Stimulated activated CD4-positive, alpha-beta T cell treated with anti-CD3 and anti-CD28 coated beads, Interleukin-15, amount 100 ng/mL, for 1 hour (primary cell): ENCODE measurements at places on chromosomes 16 and 17.

DNA sequence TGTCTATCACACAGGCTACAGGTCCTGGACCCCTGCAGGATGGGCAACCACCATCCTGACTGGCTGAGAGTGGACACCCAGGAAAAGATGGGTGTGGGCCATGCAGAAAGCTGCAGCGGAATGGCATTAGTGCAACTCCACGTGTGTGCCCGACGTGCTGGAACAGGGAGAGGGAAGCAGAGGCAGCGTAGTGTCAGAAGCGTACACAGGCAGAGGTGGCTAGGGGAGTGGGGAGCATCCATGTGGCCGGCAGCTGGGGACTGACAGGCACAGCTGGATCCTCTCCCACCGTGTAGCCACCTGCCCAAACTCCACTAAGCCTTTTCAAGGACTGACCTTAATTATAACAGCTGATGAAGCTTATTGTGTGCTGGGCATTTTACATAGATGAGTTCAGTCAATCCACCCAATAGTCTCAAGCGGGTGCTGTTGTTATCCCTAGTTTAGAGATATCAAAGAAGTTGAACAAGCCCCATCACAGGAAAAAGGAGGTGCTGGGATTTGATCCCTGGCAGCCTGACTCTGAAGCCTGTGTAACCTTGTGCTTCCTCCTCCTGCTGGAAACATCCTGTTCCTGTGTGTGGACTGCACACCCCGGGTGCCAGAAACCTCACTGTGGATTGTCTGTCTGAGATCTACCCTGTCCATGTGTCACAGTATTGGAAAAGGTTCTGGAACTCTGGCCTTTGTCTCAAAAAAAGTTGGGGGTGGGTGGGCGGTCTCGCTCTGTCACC is 114.0 kb downstream of the PRKCA start:
- no peak for DNase-seq

- no peak for DNase-seq
These were observed 948 bp downstream of the UTP18 start for GRCh38 chr17:51261024-51261963.

DNA sequence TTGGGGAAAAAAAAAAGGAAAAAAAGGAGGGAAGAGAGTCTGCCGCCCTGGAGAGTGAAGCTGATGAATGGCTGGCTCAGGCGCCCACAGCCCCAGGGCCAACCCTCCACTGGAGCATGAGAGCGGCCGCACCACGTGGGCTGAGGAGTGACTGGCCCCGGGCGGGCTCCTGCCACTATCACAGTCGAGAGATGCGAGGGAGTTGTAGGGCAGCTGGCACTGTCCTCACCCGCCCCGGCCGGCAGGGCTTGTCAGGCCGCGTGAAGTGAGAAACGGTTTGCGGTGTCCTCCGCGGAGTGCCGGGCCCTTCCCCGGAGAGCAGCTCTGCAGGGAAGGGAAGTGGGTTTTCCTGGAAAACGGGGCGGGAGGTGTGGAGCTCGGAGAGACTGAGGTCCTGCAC is 45.9 kb downstream of the JPH3 start:
- no peak for DNase-seq

- DNase-seq, result no peak
These were observed 3.6 kb downstream of the CDC42EP4 start for GRCh38 chr17:73308017-73308823.

- no peak for DNase-seq
These were observed 20.0 kb downstream of the MXRA7 start for GRCh38 chr17:76690596-76691280.

GRCh38 chr17:39754161-39754957 is 16.6 kb downstream of the GRB7 start:
- peak; percentile 98 for DNase-seq

DNA sequence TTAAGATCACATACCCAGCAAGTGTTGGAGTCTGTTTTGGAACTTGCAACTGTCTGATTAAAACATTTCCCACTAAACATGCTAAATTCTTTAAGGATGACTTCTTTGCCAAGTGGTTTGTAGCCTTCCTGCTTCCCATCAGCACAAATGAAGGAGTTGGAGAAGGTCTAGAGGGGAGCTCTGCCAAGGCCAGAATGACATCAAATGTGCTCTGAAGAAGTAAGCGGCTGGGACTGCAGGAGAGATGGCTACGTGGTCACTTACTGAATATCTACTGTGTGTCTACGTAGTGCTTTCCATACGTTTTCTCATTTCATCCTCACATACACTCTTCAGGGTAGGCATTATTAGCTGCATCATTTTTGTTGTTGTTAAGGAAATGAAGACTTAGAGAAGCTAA is 135.7 kb upstream of the NLRP1 start:
- DNase-seq, result no peak

GRCh38 chr17:28482551-28483199 is 9.2 kb downstream of the SLC13A2 start:
- DNase-seq, result no peak

DNA sequence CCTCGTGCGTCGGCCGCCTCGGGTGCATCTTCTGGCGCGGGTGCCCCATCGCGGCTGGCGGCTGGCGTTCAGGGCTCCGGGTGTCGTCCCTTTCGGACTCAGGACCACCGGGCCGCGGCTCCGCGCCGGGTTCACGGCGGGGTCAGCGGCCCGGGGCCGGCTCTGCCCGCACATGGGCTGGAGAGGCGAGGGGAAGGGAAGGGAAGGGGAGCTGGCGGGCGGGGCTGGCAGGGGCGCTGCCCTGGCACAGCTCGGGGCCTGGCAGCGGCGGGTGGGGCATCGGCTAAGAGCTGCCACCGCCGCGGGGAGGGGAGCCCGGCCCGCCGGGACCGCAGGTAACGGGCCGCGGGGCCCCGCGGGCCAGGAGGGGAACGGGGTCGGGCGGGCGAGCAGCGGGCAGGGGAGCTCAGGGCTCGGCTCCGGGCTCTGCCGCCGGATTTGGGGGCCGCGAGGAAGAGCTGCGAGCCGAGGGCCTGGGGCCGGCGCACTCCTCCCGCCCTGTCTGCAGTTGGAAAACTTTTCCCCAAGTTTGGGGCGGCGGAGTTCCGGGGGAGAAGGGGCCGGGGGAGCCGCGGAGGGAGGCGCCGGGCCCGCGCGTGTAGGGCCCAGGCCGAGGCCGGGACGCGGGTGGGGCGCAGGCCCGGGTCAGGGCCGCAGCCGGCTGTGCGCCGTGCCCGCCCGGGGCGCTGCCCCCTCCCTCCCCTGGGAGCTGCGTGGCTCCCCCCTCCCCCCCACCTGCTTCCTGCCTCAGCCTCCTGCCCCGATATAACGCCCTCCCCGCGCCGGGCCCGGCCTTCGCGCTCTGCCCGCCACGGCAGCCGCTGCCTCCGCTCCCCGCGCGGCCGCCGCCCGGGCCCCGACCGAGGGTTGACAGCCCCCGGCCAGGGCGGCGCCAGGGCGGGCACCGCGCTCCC is 646 bp downstream of the HIC1 start:
- DNase-seq, result no peak

GRCh38 chr16:19599968-19600716 is 44.6 kb downstream of the VPS35L start:
- no peak for DNase-seq

DNA sequence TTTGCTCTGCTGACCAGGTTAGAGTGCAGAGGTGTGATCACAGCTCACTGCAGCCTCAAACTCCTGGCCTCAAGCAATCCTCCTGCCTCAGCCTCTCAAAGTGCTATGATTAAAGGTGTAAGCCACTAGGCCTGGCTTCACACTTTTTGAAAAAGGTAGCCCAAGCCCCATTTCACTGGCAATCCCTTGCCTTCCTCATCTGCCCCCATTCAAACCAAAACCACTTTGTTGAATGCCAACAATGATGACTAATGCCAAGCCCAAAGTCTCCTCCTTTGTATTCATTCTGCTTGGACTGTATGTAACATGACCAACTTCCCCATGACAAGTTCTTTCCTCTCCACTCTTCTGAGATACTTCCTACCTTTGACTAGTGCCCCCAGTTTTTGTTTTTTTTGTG is 33.1 kb downstream of the N4BP1 start:
- no peak for DNase-seq

GRCh38 chr17:62067165-62068145 is 2.4 kb upstream of the MED13 start:
- no peak for DNase-seq

DNA sequence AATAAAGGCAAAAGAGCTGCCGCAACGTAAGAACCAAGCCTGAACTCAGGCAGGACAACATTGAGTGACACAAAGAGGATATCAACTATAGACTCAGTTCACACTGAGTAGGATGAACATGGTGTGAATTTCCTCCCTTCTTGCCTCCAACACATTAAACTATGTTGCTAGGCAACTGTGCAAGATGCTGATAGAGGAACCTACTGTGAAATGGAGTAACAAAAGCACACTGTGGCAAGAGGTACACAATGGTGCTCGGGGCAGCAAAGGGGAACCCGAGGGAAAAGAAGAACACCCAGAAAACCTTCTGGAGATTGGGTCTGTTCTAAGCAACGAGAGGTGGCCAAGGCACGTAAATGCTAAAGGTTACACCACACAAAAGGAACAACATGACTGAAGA is 34.1 kb downstream of the GRB2 start:
- no peak for DNase-seq
